ENCODE measurements at places on chromosomes 16 and 17.

- DNase-seq, result peak; percentile 56
Observed at GRCh38 chr16:22188595-22189442, 17.3 kb upstream of the EEF2K start.

DNA sequence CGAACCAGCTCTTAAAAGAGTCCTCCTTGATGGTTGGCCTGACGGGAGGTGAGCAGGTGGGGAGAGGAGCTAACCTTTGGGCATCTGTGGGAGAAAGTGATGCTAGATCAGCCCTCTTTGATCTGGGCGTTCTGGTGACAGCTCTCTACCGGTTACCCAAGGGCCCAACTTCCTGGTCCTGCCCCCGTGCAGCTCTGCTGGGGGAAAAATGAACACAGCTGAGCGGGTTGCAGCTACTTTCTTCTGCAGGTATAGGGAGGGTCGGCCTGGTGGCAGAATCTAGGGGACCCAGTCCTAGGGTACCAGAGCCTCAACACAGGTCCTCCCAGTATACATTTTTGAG lies 2.9 kb downstream of the SHISA9 start:
- no peak for DNase-seq

- DNase-seq, result no peak
Observed at GRCh38 chr17:66629762-66630161, 205.2 kb upstream of the CACNG5 start.

- no peak for DNase-seq
Observed at GRCh38 chr16:70378869-70379493, 32.3 kb downstream of the DDX19A start.

DNA sequence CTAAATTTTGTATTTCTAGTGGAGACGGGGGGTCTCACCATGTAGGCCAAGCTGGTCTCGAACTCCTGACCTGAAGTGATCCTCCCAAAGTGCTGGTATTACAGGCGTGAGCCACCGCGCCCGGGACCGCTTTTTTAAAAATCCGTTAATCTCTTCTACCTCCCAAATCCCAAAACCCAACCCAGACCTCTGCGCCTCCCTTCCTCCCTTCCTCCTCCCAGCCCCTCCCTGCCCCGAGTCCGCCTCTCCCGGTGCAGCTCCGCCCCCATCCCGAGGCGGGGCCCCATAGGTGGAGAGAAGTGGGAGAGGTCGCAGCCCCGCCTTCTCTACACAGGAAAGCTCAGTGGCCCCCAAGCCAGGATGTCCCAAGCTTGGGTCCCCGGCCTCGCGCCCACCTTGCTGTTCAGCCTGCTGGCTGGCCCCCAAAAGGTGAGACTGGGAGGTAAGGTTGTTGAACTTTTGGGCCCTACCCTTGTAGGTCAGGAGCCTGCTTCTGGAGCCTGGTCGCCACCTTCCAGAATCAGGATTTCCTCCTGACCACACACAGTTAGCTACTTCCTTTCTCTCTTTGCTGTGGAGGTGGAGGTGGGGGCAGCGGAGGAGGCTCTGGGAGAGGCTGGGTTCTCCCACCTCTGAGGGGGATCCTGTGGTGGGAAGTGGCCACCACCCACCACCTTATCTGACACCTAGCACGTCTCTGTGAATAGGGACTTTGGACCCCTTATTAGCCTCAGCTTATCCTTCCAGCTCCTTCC lies at the start of gene TMEM92:
Gene TMEM92 (plus strand): TSS at position 325 of the 755 bp plus-strand sequence. CDS start 36 bp downstream, at position 361.
- DNase-seq, result peak; percentile 74

DNA sequence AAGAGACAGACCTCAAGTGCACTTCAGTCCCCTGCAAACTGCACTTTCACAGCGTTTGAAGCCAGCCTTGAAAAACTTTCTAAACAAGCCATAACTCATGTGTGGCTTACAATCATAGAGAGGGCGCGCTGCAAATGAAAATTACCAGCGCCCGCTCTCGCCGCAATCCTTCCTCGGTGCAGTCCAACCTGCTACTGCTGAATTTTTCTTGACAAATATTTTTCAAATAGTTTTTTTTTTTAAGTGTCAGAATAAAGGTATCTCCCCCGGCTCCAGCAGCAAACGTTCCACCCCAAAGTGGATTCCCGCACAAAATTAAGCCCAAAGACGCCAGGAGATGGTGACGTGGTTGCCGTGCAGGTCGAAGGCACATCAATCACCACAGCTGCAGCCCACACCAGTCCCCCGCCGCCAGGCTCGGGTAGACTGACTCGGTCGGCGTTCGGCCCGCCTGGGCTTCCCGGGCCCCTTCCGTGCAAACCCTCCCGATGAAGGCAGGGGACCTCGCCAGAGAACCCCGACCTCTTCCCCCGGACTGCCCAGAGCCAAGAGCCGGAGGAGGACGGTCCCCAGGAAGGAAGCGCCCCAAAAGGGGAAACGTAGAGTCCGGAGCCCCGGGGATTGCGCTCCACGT lies 630 bp downstream of the GRB2 start:
- peak; percentile 54 for DNase-seq

GRCh38 chr17:69179227-69179952 lies 37.7 kb upstream of the ABCA6 start:
- no peak for DNase-seq

GRCh38 chr17:19268611-19269010 lies 31.4 kb downstream of the EPN2 start:
- no peak for DNase-seq

GRCh38 chr17:48012151-48012520 lies 25.5 kb downstream of the COPZ2 start:
- no peak for DNase-seq

DNA sequence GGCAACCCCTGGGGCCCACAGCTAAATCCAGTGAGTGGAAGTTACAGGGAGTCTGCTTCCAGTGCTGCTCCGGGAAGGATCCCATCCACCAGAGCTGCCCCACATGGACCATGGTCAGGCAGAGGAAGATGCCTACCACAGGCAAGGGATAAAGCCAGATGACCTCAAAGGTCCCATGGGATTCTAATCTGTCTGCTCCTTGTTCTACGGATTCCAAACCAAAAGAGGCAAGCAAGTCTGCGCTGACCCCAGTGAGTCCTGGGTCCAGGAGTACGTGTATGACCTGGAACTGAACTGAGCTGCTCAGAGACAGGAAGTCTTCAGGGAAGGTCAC lies 1.4 kb downstream of the CCL4L2 start:
- no peak for DNase-seq

DNA sequence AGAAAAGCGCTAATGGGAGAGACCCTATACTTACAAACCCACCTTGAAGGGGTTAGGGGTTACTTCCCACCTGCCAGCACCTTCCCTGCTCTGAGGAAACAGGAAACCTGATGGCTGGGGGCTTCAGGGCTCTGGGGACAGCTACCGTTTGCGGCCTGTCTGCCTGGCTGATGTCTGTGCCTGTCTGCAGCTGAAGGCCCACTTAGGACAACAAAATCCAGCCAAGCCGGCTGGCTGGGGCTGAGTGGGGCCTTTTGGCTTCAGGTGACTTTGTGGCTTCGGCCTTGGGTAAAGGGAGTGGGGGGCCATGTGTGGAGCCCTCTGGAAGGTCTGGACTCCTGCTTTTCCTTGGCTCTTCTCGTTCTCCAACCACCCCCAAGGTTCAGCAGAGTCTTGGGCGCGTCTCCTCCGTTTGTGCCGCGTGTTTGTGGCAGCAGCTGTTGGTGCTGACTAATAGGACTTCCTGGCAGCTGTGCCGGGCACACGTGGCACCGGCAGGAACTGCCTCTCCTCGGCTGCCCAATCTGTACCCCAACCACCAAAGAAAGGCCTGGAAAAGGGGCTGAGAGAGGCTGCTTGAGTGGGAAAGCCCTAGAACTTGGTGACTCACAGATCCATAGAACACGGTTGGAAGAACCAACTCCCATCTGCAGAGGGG lies 186.7 kb downstream of the MSI2 start:
- DNase-seq, result peak; percentile 90

GRCh38 chr17:14487068-14487467 lies 186.2 kb downstream of the HS3ST3B1 start:
- no peak for DNase-seq

DNA sequence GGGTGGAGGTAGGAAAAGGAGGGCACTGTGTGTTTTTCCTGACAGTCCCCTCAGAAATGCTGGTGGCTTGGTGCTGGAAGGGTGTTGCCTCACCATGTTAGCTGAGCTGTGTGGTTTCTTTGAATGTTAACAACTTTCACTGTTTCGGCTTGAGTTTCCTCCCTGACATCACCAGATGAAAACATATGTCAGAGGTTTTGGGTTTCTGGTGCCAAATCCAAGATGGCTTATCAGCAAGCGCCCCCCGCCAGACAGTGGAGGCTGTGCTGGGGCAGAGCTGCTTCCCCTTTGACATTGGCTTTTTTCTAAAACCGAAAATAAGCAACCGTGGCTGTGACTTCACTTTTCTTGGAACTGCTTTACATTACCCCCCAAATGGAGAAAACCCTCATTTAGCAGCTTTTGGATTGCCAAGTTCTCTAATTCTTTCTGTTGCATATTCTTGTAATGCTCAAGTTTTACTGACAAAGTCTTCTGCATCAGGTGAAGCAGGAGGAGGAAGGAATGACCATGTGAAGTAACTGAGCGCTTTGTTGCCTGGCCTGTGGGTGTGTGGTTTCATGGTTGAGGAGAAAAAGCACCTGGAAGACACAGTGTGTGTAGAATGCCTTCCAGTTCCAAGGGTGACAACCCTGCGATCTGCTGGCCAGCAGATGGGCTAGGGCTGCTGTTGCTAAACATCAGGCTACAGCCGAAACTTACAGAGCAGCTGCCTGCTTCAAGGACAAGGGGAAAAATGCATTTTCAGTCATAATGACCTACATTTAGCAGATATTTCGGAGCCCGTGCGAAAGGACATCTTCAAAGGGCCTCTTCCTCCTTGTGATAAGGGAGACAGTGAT lies 9.7 kb downstream of the RMI2 start:
- DNase-seq, result no peak

GRCh38 chr16:12917653-12918052 lies 16.3 kb downstream of the SHISA9 start:
- DNase-seq, result peak; percentile 54

- DNase-seq, result no peak
Observed at GRCh38 chr17:10311131-10311530, 61.7 kb downstream of the MYH13 start.

DNA sequence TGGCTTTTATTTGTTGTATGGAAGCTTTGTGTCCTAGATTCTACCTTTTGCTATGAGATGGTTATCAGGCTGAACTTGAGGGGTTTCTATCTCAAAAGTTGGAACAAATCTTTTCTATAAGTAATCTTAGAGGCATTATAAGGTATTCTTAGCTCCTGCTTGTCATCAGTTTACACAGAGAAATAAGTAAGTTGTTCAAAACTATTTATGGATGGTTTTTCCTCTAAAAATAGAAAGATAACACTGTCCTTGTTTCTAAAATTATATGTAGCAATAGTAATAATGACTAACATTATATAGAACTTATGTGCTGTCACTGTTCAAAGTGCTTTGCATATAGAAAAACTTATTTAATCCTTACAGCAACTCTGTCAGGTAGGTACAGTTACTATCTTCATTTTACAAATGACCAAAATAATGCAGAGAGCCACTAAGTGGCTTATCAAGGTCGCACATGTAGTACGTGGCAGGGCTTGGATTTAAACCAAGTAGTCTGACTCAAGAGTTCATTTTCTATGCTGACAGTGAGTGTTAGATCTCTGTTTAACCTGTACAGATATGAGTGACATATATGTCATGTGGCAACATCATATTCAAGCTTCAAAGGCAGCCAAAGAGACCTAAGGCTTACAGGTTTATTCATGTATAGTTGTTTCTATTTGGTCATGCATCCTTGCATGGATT lies 59.0 kb downstream of the PHKB start:
- DNase-seq, result no peak

DNA sequence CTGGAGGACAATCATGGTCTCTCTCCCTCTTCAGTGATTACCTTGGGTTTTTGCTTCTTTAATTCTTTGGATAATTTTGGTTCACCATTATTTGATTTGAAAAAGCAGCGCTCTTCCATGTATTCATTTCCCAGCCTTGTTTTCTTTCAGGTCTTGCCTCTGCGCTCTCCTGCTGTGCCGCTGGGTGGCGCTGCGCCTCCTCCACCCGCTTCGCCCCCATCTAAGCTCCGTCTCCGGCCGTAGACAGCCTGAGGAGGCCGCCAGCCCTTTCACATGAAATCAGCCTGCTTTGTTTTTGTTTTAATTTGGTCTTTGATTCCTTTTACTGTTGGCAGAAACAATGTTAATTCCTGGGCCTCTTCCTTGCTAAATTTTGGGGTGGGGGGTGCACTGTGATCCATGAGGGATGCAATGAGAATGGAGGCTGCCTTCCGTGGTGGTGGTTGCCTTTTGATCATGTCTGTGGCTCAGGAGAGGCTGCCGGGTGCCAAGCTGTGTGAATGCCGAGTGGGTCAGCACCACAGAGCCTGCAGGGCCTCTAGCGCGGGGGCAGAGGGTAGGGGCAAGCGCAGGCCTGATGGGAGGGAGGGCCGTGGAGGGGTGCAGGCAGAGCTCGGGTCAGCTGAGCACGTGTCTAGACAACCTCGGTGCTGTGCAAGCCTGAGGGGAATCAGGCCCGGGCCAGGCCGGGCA lies 64.1 kb downstream of the PLD6 start:
- DNase-seq, result peak; percentile 61

DNA sequence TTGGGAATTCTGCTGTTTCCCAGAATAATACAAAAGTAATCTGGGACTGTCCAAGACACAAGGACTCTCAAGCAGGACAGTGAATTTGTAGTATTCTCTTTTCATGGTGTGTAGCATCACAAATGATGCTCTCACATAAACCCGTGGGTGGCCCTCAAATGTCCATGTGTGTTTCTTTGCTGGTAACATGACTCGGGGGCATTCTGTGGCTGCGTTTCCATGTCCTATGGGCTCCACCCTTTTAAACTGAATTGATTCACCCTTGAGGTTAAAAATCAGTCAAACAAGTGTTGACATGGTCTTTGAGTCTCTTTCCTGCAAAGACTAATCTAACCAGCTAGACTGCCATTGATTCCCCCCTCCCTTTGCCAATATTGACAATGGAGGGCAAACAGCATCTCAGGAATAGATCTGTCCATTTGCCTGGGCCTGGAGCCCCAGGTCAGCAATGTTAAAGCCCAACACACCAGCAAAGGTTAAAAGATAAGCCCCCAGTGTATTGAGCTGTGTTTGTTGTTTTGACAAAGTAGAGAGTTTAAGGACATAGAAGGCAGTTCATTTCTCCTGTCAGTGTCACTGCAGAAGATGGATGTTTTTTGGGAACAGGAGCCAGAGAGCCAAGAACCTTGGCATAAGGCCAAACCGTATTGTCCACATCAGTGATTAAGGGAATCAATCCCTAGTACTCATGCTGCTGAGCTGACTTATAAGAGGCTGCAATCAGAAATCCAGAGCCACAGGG lies 117.1 kb upstream of the COX10 start:
- DNase-seq, result no peak

DNA sequence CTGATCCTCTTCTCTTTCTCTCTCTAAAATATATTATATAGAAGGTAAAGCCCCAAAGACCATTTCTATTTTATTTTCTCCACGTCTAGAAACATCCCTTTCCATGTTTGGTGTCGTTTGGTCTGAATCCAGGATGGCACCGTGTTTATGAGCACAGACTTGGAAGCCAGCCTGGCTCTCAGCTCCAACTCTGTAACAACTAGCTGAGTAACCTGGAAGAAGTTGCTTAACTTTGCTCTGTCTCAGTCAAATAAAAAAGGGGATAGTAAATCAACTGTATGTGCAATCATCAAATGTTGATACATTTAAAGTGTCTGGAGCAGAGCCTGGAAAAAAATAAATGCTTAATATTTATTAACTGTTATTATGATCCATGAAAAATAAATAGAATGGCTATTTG lies 249.8 kb upstream of the MAF start:
- no peak for DNase-seq

GRCh38 chr16:8919089-8919933 lies 37.2 kb downstream of the LITAFD start:
- no peak for DNase-seq

Measured in urothelium cell line (cell line).